ENCODE measurements at places on chromosomes 7 and 10.

- DNase-seq: no peak
Observed at GRCh38 chr7:47326808-47327207, 255.1 kb downstream of the TNS3 start.

GRCh38 chr7:94580601-94581000 lies 71.0 kb downstream of the CASD1 start:
- DNase-seq: peak; percentile 8

- DNase-seq: no peak
Observed at GRCh38 chr10:12800302-12800701, 201.2 kb downstream of the CCDC3 start.

GRCh38 chr7:74275401-74275881 lies 13.8 kb upstream of the CLIP2 start:
- no peak for DNase-seq

DNA sequence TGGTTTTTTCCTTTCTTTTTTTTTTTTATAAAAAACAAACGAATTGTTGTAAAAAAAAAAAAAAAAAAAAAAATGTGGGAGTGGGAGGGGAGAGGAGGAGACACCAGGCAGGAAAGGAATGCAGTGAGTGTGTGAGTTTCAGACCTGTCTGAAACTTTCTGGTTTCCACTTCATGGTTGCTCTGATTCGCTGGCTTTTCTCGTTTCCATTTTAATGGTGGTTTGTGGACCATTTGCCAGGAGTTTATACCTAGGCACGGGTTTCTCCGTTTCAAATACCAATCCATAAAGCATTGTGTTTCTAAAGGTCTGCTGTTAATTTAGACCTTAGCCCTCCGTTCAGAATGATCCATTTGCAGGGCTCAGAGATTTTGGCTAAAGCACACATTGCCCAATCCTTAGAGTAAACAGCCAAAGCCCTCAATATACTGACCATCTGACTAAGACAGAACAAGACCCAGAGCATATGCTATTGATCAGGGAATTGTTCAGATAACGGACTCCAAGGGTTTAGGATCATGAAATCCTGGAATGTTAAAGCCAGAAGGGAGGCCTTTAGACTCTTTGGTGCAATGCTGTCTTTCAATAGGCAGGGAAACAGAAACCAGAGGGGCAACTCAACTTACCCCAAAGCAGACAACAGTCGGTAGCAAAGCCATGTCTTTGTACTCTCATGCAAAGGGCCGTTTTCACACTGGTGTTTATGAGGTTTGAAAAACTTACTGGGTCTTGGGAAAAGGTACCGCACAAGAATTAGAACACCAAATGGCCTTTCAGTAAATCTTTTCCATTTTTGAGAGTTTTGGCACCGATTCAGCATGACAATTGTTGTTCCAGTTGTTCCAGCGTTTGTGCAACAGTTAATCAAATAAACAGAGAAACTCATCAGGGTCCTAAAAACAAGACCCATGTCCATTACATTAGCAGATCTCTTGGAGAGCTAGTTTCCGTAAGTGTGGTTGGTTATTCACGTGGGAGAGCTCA lies 94.3 kb upstream of the AGBL3 start:
- no peak for DNase-seq

- no peak for DNase-seq
Observed at GRCh38 chr7:71574153-71574860, 442.4 kb downstream of the GALNT17 start.

DNA sequence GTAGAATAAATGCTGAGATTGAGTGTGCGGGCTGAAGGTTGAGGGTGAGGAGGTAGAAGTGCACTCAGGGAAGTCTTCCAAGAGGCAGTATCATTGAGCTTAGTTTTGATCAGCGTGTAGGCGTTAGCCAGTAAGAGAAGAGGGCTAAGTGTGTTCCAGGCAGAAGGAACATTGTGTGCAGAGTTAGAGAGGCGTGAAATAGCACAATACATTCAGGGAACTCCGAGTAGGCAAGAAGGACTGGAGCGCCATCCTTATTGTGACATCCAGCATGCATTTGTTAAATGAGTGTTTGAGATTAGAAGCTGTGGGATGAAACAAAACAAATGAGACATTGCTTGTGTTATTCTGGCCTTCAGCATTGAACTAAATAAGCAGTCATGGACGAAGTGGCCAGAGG lies 140.9 kb upstream of the MKLN1 start:
- DNase-seq: no peak

- DNase-seq: no peak
Observed at GRCh38 chr10:71084061-71084817, 128.1 kb upstream of the UNC5B start.

- DNase-seq: peak; percentile 1
Observed at GRCh38 chr7:12211711-12212485, 804 bp downstream of the TMEM106B start.

DNA sequence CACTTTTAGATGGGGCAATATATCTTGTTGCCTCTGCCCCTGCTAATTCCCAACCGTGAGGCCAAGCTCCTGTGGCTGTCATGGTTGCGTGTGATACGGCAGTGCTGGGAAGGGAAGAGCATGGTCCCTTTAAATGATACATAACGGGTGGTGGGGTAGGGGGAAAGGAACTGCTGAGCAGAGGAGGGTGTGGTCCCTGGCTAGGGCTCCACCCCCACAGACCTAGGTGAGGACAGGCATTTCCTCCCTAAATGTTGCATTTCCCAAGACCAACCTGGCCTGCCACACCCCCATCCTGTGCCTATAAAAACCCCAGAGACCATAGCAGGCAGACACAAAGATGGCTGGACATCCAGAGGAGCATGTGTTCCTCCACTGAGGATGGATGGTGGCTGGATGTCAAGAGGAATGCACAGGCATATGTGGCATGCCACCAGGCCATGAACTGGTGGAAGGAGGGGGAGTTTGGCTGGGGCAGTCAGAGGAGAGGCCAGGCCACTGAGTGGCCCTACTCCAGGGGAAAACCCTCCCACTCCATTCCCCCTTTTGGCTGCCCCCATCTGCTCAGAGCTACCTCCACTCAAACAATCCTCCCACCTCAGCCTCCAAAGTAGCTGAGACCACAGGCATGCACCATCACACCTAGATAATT lies 104.0 kb downstream of the PLXDC2 start:
- no peak for DNase-seq

DNA sequence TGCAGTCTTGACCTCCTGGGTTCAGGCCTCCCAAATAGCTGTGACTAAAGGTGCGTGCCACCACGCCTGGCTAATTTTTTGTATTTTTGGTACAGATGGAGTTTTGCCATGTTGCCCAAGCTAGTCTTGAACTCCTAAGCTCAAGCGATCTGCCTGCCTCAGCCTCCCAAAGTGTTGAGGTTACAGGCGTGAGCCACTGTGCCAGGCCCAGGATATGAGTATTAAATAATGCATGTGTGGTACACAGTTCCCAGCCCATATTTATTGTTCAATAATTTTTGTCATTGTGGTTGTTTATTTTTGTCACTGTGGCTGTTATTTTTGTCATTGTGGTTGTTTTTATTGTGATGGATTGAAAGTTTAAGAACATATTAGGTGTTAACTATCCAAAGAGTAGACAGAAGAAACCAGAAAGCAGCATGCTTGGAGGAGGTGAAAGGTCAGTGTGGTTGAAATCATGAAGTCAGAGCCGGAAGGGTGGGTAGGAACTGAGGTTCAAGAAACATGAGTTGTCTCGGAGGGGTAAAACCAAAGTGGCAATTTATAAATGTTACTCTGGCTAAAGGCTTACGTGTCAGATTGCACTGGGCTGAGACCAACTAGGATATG lies 45.0 kb downstream of the MRC1 start:
- no peak for DNase-seq

GRCh38 chr7:26696161-26696560 lies 168.2 kb downstream of the SKAP2 start:
- DNase-seq: no peak

DNA sequence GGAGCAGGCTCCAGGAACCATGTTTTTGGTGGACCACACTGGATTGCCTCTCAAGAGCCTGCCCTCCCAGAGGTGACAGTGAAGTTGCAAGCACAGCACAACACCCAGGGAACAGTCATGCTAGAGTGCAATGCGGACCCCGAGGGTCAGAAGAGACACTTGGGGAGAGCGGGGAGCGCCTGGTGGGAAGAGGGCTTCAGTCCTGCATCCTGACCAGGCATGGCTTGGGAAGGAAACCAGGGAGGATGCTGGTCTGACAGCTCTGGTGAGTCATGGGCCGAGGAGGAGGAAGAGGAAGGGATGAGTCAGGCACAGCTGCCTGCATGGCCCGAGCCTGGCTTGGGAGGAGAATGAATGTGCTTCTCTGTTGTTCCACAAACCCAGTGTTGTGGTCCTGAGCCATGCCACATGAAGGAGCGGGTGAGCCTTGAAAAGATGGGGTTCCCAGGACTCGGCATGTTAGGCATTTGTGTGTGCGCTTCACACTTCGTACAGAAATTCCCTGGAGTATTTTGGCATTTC lies 29.5 kb upstream of the ANKRD2 start:
- DNase-seq: peak; percentile 98

GRCh38 chr10:69506834-69507713 lies 55.8 kb downstream of the TSPAN15 start:
- DNase-seq: no peak
